Kidney capillary endothelial cell (primary cell): ENCODE measurements at places on chromosomes 12 and 14.

GRCh38 chr12:130162745-130163460, 639 bp downstream of the FZD10 start:
- no peak for DNase-seq

DNA sequence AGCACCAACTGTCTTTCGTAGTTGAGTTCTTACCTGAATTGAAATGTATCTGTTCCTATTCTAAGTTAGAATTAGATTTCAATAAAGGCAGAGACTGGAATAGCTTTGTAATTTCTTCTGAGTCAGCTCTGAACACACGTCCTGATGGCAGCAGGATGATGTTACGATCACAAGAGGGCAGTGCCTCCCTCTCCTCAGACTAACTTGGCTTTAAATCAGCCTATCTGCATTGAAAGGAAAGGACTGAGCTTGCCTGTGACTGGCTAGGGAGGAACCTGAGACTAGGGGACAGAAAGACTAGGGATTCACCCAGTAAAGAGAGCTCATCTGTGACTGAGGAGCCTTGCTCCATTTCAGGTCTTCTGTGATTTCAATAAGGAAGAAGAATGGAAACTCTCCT, 323.7 kb upstream of the OR4E1 start:
- DNase-seq = no peak

DNA sequence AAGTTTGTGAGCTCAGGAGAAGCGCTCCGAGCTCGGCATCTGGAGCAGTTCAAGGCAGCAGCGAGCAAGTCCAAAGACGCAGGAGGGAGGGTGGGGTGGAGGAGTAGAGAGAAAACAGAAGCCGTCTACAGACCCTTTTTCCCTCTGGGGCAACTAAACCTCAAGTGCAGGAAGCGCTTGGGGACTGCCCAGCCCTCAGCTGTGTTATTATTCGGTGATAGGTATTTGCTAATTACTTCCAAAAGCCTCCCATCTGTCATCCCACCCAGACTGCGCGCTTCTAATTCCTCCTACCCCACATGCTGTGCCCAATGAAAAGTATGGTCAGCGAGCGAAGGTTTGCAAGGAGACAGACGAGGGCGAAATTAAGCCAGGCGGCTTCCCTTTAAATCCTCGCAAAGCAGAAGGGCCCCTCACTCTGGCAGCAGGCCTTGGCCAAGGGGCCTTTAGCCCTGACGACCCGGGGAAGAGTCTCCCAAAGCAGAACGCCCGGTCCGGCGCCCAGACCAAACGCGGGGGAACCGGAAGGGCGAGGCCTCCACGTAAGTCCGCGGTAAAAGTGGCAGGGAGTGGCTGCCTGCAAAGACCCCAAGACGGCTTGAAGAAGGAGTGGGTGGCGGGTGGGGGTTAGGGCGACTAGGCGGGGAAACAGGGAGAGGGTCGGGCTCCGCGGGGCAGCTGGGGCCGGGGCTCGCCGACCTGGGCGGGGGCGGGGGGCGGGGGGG, 507 bp upstream of the CD9 start:
- no peak for DNase-seq

DNA sequence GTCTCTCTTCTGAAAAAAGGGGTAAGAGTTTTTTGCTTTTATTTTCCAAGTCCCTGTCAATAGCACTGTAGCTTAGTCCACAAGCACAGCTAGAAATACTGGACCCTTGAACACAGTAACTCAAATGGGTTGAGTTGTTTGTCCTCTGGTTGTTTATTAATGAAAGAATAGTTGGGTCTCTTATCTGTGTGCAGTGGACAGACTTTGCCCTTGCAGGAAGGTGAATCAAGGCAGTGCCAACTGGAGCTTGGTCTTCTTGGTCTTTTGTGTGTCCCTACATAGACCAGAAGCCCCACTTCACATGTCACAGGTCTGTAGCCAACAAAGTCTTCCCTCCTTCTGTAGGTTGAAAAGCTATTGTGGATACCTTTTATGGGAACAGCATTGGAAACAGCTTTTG, 322.0 kb downstream of the AACS start:
- DNase-seq = no peak

- DNase-seq = no peak
These were observed 73.1 kb downstream of the ATXN7L3B start for GRCh38 chr12:74610711-74611110.

DNA sequence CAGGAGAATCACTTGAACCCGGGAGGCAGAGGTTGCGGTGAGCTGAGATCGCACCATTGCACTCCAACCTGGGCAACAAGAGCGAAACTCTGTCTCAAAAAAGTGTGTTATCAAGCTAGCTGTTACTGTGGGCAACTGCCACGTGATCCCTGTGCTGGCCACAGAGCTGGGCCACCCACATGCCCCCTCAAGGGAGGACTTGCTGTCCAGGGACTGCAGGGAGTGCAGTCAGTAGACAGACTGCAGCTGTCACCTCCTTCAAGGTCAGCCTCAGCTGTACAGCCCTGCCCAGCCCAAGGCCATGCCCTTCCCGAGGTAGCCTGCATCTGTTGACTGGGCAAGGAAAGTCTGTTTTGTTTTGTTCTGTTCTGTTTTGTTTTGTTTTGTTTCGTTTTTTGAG, 46.6 kb upstream of the BICDL1 start:
- DNase-seq = no peak

- no peak for DNase-seq
These were observed 42.1 kb downstream of the STXBP6 start for GRCh38 chr14:25007832-25008231.

GRCh38 chr12:77923882-77924281, 93.2 kb downstream of the NAV3 start:
- no peak for DNase-seq

DNA sequence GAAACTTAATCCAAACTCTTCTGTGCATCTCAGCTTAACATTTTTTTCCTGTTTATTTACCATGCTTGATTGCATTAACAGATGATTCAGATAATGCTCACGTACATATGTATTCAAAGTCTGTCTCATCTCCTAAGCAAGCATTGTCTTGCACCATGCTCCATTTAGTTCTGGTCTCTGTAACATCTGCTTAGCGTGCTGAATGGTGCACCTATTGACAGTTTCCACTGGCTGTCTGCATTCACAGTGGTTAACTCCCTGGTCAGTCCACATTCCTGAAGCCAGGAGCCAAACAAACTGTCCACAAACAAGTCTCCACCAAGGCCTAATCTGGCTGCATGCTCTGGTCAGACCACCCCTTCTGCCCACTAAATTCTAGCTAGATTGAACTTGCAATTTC, 83.9 kb downstream of the KNTC1 start:
- DNase-seq = no peak

DNA sequence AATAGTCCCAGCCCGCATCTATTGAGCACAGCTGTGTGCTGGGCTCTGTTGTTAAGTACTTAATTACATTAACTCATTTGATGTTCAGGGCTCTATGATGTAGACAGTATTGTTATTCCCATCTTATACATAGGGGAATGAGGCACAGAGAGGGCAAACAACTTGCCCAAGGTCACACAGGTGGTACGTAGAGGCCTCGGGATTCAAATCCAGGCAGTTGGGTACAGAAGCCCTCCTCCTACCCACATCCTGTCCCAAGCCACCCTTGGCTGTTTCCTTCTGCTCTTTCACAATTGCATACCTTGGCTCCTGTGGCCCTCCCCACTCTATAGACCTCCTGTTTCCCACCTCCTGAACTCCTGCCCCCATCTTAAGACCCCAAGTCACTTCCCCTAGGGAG, 10.0 kb upstream of the GPR68 start:
- DNase-seq = no peak

DNA sequence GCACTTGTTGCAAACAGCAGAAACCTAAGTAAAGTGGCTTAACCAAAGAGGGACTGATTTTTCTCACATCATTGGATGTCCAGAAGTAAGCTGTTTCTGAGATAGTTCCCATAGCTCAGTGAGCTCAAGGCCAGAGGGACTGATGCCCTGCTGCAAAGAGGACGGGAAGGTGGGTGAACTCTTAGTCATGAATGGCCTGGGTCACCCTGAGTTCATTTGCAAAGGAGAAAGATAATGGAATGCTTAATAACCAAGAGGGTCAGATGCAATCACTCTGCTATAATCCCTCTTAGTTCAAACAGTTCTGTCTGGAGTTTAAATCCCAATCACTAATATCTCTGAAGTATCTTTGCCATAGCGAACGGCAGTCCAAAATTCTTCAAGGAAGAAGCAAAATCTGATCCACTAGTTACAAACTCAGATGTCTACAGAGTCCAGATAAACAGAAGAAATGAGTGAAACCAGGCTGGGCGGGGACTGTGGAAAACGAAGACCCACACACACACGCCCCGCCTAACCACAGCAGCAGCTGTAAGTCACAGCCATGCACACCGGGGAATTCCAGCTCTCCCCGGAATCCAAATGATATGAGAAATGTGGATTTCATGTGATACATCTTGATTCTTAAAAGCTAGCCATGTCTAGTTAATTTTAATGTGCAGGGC, 289.5 kb downstream of the TMEM132D start:
- DNase-seq = no peak

- DNase-seq = no peak
These were observed 193.8 kb upstream of the NPAS3 start for GRCh38 chr14:32744811-32745445.

- DNase-seq = no peak
These were observed 34.5 kb upstream of the ARID2 start for GRCh38 chr12:45695035-45695434.

DNA sequence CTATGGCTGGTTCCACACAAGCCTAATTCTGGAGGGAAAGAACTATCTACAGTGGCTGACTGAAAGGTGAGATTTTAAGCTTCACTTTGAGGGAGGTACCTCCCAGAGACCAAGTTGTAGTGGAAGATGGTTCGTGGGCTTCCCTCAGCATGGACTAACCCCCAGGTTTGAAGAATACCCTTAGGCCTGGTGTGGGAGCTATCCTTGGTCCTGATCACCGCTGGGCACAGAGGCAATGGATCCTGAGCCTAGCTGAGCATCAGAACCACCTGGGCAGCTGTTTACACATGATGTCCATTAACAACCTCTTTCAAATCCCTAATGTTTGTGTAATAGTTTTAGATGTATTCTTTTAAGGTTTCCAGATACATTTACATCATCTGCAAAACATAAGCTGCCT, 10.3 kb downstream of the DAO start:
- DNase-seq = no peak

DNA sequence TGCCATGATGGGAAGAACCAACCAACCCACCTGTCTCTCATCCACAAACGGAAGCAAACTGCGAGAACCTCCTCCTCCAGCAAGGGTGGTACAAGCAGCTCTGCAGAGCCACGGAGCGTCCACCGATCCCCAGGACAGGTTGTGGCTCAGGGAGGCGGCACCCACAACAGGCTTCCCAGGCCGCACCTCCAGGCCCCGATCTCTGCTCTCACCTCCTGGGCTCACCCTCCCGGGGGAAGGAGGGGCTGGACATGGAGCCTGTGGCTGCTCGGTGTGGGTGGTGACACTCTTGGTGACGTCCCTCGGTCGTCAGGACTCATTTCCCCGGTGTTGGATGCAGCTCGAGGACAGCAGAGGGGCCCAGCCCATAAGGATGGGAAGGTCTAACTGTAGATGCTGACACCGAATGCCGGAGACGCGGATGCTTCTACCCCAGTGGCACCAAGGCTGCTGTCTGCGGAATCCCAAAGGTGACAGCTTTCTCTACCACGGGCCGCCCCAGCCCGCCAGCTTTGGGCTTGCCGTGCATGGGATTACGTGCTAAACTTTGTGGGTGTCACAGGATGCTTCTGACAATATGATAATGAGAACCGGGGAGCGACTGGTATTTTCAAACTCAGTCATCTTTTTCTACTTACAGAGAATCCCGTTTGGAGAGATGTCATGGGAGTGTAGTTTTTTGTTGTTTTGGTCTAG, 58.0 kb downstream of the STX2 start:
- no peak for DNase-seq

DNA sequence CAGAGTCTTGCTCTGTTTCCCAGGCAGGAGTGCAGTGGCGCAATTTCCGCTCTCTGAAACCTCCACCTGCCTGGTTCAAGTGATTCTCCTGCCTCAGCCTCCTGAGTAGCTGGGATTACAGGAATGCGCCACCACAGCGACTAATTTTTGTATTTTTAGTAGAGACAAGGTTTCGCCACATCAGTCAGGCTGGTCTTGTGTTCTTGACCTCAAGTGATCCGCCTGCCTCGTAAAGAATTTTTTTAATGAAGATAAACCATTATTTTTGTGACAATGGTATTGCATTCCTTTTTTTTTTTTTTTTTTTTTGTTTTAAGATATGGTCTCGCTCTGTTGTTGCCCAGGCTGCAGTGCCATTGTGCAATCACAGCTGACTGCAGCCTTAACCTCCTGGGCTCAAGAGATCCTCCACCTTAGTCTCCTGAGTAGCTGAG, 25.8 kb downstream of the ACVR1B start:
- no peak for DNase-seq

- no peak for DNase-seq
These were observed 398.9 kb upstream of the MIS18BP1 start for GRCh38 chr14:45651890-45652289.

GRCh38 chr14:57889245-57889644, 23.4 kb upstream of the SLC35F4 start:
- no peak for DNase-seq

- no peak for DNase-seq
These were observed 30.6 kb downstream of the ATG14 start for GRCh38 chr14:55381040-55381439.

DNA sequence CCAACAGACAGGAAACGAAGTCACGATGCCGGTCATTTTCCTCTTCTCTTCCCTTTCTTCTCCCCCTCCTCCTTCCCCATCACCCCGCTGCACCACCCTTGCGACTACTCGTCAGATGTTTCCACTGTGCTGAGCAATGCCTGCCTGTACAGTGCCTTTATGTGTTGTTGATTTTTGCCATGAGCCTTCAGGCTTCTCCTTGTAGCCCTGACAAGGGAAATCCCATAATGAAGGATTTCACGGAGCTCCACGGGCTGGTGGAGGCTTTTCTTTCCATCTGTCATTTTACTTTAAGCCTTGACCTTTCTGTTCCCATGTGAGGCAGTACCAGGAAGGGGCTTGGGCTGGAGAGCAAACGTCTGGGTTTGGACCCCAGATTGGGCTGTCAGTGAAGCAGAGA, 28.7 kb upstream of the CCND2 start:
- no peak for DNase-seq

GRCh38 chr12:82952946-82953345, 266.2 kb downstream of the TMTC2 start:
- no peak for DNase-seq

- no peak for DNase-seq
These were observed 77.0 kb upstream of the OVCH1 start for GRCh38 chr12:29574500-29574899.

GRCh38 chr14:95516554-95517181, at the start of gene SYNE3:
Gene SYNE3, minus strand, starts transcription at chr14:95516650. Its CDS starts 40,829 bp downstream, at chr14:95475821.
- no peak for DNase-seq

DNA sequence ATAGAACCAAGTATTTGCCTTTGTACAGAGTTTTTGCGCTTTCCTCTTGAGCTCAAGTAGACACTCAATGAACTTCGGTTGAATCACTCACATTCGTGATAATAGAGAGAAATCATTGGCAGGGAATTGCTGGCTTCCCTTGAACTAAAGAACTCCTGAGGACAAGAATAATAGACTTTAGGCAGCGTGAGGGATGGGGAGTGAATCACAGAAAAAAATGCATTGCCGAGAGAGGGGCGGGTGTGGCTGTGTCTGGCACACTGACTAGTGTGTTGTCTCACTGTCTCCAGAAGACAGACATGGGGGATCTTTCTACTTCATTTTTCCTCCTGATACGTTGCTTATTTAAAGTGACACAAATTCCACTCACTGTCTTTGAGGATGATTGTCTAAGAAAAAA, 805.2 kb downstream of the BCL11B start:
- no peak for DNase-seq

- DNase-seq = no peak
These were observed 775.6 kb downstream of the VRK1 start for GRCh38 chr14:97572583-97573458.
